ENCODE measurements at places on chromosomes 6 and 20.

- peak; percentile 51 for DNase-seq
Measured at GRCh38 chr6:34560366-34561226, 4.5 kb upstream of the SPDEF start.

DNA sequence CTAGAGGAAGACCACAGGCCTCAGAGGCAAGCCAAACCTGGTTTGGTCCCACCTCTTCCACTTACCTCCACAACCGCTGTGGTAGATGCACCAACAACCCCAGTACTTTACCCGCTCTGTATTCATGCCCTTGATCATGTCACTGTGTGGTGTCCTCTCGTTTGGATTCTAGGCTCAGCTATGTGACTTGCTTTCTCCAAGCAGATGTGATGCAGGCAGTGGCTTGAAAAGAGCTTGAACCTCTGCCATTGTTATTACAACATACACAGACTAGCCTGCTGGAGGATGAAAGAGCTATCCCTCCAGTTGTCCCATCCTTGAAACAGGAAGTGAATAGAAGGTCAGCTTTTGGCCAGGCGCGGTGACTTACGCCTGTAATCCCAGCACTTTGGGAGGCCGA lies 147.7 kb downstream of the ZNF217 start:
- no peak for DNase-seq

DNA sequence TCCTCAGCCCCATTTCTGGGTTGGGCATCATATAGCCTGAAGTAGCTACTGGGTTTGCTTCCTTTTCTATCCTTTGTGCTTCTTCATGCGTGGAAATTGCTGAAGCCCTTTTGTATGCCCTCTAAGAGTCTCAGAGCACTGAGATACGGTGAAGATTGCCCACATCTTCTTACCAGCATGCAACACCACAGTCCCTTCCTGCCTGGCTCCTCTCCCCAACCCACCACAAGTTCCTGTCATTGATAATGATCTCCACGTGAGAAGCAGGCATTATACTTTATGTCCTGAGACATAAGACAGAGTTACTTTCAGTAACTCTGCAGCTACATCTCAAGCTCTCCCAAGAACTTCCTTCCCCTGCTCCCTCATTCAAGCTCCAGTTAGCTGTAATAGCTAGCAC lies 15.8 kb upstream of the PLCB4 start:
- DNase-seq = no peak

DNA sequence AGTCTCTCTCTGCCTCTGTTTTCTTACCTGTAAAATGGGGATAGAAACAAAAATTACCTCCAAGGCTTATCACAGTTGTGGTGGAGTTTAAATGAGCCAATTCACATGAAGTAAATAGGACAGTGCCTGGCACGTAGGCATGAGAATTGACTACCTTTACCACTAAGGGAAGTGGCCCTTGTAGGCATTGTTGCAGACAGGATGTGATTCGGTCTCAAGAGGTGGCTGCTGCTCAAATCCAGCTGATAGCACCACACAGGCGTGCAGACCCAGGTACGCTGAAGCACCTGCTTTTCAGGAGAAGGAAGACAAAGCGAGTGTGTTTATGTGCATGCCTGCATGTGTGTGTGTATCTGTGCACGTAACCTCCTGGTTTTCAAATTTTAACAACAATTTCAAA lies 108.6 kb downstream of the EYA2 start:
- DNase-seq = no peak

DNA sequence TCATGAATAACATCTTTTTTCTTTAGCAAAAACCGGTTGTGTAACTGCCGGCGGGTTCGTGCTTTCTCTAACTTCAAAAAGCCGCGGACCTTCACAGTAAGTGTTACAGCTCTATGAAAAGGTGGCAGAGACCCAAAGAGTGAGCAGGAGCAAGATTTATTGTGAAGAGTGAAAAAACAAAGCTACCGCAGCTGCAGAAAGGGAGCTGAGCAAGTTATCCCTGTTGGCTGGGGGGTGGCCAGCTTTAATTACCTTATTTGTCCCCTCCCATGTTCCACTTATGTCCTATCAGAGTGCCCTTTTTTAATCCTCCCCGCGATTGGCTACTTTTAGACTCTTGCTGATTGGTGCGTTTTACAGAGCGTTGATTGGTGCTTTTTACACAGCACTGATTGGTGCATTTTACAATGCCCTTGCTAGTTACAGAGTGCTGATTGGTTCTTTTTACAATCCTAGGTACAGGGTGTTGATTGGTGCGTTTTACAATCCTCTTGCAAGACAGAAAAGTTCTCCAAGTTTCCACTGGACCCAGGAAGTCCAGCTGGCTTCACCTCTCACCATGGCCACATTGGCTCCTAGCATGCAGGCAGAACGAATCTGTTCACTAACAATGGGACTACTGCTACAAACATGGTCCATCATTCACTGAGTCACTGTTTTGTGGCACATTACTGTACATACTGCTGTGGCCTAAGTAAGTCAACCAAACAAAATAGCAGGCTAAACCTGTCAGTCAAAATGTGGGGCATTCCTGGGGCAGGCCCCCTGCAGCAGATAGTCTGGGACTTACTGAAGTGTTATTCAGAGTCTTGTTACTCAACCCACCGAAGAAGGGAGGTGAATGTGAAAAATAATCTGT lies 52.8 kb downstream of the MYLIP start:
- DNase-seq = no peak

GRCh38 chr6:29519291-29520010 lies 31.7 kb upstream of the MAS1L start:
- no peak for DNase-seq

DNA sequence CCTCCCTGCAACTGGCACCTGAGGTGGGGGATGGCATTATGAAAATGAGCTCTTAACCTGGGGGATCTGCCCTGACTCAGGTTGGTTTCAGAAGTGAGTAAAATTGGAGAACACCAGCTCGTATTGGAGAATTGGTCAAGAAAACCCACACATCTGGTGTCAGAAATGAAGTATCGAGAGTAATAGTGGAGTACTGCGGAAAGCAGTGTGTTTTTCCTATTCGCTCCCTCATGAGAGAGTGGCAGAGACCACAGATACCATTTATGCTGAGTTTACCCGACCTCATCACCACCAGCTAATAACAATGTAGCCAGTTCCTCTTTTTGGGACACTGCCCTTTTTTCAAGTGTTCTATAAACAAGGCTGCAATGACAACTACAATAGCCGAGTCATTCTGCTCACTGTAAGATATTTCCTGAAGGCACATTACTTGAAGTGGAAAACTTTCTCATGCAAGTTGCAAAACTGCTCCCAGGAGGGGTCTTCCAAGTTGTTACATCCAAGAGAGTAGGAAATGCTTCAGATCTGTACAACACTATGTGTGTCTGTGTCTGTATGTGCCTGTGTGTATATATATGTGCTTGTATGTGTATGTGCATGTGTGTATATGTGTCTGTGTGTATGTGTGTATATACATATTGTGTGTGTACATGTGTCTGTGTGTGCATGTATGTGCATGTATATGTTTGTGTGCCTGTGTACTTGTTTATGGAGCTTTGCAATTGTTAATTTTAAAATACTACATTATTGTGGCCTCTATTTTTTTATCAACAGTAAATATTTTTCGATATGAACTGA lies 106.0 kb upstream of the CST7 start:
- no peak for DNase-seq

DNA sequence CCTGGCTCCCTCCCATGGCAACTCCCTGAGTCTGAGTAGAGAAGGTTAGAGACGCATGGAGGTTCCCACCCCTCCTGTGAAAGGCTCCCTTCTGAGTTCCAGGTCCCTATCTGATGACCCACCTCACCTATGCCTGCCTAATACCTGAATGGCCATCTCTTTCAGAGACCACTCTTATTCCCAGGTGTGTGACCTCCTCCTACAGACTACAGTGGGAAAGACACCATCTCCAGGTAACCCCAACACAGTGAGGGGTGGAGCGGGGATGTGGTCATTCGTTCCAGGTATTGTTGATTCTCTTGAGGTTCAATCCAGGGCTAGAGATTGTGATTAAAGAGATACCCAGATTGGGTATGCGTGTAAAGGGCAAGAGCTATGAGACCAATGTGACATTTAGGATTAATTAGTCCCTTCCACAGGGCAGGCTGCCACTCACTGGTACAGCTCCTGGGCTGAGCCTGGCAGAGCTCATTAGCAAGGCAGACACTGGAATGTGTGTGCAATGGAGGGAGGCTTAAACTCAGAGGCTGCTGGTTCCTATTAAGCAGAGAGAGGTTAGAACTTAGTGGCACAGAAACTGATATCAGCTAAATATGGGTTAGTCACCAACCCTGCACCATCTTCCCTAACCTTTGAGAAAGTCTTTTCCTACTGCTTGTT lies 46.5 kb upstream of the IER3 start:
- DNase-seq = no peak

DNA sequence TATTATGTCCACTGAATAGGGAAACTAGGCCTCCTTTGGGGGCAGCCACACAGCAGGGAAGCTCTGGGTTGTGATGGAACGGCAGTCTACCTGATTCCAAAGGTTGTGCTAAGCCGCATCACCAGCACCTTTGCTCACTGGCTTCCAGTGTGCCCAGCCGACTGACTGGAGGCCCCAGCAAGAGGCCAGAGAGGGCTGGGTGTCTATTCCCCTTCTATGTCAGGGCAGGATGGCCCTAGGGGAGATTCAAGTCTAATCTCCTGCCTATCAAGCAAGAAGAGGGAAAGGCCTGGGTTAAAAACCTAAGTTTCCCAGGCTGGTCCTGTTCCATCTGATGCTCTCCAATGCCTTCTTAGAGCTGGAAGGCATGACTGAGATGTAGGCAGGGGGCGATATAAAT lies 53.6 kb downstream of the JPH2 start:
- no peak for DNase-seq

DNA sequence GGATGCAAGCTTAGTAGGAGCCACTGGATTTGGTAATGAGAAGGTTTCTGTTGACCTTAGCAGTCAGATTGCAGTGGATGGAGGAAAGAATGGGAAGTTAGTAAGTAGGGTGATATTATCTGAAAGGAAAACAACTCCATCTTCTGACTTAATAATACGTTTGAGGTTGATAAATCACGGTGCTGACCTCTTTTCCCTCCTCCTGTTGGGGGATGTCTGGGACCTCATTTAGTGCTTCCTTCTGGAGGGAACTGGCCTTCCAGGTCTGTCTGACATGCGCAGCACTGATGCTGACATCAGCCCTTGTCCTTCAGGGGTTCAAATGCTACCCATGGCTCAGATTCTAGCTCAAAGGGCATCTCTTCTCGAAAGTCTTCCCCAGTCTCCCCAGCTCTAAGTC lies 48.2 kb upstream of the AKAP12 start:
- no peak for DNase-seq

- DNase-seq = no peak
Measured at GRCh38 chr6:168049277-168049676, 29.7 kb downstream of the FRMD1 start.

- DNase-seq = no peak
Measured at GRCh38 chr20:47007826-47008655, 113.4 kb downstream of the EYA2 start.

GRCh38 chr6:30915591-30915946 lies 1.5 kb downstream of the VARS2 start:
- DNase-seq = peak; percentile 77

GRCh38 chr6:28743271-28743789 lies 180.5 kb downstream of the TRIM27 start:
- DNase-seq = no peak

- DNase-seq = no peak
Measured at GRCh38 chr20:12528591-12529041, 480.2 kb upstream of the SPTLC3 start.

- peak; percentile 10 for DNase-seq
Measured at GRCh38 chr6:108164815-108165706, 761 bp upstream of the NR2E1 start.

DNA sequence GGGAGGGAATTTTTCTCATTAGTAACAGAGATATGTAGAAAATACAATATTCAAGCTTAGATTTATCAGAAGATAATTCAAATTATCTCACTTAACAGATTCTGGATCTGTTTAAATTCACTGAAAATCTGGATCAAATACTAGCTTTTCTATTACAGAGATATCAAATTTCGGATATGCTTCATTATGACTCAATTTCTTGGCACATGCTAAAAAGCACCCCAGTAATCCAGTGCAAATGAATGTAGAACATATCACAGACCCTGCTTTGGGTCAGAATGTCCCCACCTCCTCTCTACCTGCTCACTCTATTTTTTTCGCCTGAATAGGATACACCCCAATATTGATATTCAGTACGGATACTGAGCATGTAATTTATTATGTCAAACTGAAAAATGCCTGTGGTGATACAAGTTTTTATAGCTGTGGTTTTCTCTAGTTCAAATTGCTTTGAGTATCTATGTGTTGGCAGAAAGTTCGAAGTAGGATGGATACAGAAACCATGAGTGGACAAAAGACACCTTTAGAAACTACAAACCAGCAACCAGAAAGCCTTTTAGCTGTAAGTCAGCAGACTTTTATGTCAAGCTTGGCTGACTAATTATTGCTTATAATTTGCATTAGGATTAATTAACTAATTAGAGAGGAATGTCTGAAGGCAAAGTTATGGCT lies 290.0 kb downstream of the TFAP2B start:
- no peak for DNase-seq

GRCh38 chr6:157571950-157572349 lies 191.0 kb downstream of the ZDHHC14 start:
- DNase-seq = no peak

DNA sequence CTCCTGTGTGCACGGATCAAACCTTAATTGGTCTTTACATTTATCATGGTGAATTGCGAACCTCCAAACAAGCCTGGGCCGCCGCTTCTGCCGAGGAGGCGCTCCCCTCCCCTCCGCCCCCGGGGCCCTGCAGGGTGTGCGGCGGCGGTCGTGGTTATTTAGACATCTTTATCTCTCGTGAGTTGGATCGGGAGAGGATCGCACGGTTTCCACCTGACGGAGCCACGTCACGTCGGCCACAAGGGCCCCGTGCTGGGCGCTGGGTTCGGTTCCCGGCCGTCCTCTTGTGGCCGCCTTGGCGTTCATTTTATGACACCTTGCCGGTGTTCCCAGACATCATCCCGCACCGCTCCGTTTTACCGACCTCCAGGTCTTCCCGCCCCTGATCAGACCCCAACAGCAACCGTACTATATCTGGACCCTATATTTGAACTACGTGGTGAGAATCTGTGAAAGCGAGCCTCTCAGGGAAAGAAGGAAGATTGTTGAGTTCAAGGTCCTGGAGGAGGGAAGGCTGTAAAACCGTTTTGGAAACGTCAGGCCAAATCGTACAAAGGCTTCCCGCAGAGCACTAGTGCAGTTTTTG lies 1.3 kb upstream of the CNR1 start:
- DNase-seq = no peak

- no peak for DNase-seq
Measured at GRCh38 chr6:11833626-11834592, 55.3 kb upstream of the ADTRP start.

DNA sequence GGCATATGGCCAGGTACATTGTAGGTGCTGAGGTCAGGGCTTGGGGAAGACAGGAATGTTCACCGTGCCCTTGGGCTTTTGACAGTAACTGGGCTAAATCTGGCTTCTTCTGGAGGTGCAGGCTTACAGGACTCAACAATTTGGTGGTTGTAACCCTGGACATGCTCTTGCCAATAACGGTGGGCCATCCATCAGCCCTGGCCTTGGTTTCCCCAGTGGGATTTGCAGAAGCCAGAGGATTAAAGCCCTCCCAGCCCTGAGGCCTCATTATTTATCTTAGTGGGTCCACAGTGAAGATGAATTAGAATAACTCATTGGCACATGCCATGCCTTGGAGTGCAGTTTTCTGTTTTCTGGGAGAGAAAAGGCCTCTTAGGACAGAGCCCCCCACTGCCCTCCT lies 44.0 kb downstream of the TOX2 start:
- no peak for DNase-seq

GRCh38 chr6:11083491-11083890 lies 10.1 kb upstream of the SMIM13 start:
- peak; percentile 19 for DNase-seq

- DNase-seq = no peak
Measured at GRCh38 chr6:129601323-129601722, 108.7 kb downstream of the ARHGAP18 start.

GRCh38 chr6:56659721-56660380 lies 17.2 kb upstream of the DST start:
- no peak for DNase-seq

Data from GM23248 (cell line).